AG09319 (cell line): ENCODE measurements at places on chromosomes 5 and 9.

GRCh38 chr9:131733541-131734061 is 6.3 kb downstream of the RAPGEF1 start:
- peak; percentile 82 for DNase-seq

DNA sequence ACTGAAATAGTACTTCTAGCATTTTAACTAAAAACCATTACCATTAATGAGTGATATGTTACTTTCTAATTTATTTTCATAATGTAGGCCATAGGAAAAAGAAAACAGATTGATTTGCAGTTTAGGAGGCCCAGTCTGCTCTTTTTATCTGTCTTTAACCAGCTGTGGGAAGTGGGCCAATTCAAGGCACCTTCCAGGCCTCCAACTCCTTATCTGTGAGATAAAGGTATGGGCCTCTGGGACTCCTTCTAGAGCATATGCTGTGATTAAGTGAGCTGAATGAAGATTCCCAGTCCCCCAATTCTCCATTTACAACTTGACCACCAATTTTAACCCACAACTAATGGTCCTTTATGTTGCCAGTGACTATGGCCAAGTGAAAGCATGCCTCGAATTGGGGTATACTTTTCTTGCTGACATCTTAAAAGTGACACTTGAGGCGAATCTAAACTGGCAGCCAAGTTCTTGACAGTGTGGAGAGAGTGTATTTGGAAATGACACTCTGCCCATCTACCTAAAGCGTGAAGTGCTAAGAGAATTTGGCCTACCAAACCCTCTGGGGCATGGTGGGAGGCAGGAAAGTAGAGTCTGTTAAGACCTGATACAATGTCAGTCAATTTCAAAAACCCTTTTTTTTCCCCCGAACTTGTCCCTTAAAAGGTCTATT is 88.3 kb downstream of the PIK3R1 start:
- DNase-seq: no peak

DNA sequence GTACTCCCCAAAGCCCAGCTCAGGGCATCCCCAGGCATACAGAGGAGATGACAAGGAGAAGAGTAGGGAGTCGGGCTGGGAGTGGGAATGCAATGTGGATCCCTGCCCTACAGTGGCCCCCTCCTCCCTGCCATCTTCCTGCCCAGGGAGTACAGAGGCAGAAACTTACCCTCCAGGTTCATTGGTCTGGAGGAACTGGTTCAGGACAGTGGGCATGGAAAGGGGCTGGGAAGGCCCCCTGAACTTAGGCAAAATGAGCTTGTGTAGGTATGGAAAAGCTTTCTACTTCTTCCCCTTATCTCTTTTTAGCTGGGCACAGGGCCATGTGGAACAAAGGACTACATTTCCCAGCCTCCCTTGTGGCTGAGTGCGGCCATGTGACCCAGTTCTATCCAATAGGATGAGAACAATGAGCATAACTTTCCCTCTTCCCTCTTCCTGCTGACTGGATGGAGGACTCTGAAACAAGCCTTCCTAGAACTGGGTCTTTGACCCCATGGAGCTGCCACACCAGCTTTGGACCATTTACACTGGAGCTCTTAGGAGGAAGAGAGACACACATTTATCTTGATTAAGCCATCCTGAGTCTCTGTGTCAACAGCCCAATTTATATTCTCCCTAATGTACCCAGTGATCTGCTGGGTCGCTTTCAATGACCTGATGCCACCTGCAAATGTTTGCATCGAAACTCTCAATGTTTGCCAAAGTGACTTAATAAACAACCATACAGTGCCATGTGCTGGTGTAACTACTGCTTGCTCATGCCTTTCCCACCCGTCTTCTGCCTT is 25.0 kb upstream of the HMCN2 start:
- DNase-seq: no peak

- DNase-seq: no peak
These were observed 246.4 kb downstream of the ACTL7B start for GRCh38 chr9:108609227-108609896.

DNA sequence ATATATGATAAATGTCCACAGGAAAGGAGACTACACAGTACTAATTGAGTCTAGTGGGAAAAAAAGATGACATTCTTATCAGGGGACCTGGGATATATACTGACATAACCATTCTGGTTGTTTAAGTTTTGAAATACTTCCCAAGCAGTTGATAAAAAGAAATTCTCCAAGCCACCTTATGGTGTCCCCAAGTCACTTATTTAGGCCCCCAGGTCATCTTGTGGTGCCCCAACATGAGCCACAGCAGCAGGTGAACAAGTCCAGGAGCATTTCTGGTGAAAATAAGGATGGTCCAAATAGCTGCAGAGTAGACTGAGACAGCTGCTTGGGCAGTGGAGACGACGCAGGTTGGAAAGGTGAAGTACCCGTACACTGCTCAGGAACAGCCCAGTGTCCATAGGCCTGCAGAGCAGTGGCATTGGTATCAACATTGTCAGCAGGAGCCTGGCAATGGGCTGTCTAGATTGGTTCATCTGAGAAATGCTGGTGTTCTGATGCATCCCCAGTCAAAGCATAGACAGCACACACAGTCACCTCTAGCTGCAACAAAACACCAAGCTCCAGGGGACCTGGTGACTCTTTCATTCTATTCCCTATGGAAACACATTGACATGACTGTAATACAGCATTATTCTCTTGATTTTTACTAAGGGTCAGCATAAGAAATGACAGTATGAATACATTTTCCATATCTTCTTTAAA is 430.6 kb downstream of the NR2F1-AS1 start:
- no peak for DNase-seq

DNA sequence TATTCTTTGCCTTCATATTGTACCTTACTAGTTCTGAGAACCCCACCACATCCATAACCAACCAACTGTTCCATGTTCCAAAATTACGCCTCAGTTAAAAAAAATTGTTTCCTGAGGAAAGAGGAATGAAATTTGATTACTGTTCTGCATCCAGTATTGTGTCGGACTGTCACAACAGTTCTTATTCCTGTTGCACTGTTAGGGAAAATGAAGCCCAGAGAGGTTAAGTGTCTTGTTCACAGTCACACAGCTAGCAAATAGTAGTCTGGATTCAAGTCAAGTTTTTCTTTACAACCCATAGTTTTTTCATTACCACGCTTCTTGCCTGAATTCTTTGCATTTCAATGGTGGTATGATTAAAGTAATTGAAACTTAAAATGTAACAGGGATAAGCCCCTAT is 4.4 kb downstream of the FSD1L start:
- no peak for DNase-seq

DNA sequence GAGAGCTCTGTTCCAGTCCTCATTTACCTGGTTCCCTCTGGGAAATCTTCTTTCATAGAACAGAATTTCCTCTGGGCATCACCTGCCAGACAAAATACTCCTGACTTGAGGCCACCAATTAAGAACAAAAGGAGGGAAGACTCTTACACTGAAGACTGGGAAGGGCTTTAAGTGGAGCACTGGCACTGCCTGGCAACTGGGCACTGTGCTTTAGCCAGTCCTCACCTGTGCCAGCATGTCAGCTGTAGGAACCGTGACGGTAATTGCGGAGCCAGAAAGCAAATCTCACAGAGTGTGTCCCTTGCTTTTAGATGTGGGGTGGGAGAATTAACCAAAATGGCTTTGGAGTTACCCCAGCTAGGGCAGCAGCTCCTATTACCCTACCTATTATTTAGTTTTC is 40.6 kb downstream of the FAM219A start:
- DNase-seq: no peak

- DNase-seq: no peak
These were observed 75.2 kb downstream of the PLPP1 start for GRCh38 chr5:55459572-55459971.

DNA sequence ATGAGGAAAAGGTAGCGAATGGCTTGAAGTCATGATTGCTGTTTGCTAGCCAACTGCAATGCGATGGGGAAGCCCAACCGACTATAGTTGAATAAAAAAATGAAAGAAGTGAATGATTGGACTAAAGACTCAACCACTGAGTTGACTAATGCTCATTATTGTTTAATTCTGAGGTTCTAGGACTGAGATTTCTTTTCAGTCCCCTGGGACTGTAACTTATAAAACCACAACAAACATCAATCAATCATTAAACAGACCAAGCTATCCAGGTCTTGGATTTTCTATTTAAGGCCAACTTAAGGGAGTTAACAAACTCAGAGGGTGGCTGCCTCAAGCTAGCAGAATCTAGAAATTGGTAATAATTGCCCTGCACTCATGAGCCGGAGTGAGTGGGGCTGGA is 154.2 kb downstream of the DOCK2 start:
- no peak for DNase-seq

GRCh38 chr5:142689081-142689480 is 3.2 kb upstream of the FGF1 start:
- DNase-seq: no peak

DNA sequence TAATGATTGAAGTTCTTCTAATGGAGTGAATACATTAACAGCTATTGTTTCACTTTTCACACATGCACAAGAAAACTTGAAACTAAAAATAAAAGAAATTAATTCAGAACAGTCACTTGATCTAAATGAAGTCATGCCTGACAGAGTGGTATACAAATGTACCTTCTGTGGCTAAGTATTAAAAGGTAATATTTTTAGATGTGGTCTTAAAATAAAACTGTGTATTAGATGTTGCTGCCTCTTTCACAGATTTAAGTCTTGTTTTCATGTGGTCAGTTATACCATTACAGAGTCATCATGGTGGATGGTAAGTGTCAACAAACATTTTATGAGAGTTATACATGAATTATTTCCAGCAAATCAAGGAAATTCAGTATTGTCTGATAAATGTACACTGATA is 47.0 kb downstream of the KIAA0825 start:
- no peak for DNase-seq

- no peak for DNase-seq
These were observed 96.7 kb upstream of the CHD1 start for GRCh38 chr5:99025298-99026045.

GRCh38 chr9:119003882-119004617 is 365.2 kb downstream of the BRINP1 start:
- no peak for DNase-seq

- no peak for DNase-seq
These were observed 920.4 kb upstream of the DMAC1 start for GRCh38 chr9:8719833-8720486.

DNA sequence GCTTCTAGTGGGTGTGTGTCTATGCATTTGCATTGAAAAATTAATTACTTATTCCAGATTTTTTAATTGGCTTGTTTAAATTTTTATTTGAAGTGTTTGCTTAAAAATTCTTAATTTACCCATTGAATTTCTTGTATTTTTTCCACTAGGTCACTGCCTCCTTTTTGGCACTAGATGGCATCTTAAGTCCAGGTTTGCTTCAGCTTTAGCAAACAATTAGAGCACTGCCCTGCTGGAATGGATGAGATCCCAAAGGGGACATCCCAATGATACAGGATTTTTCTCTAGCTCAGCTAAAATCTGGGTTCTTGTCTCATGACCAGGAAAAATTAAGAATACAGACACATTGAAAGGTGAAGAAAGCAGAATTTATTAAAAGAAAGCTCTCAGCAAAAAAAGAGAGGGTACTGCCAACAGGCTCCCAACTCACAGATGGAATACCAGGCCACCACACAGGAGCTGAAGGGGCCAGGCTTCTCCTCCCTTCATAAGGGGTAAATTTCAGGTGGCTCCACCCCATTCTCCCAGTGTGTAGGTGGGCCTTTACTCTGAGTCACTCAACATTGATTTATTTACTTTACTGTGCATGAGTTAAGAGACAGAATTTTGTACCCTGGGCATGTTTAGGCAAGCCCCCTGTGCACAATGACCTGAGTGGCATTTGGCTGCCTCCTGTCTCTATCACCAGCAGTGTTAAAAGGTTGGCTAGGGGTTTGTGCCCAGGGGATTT is 532.4 kb downstream of the ANXA1 start:
- DNase-seq: peak; percentile 32

DNA sequence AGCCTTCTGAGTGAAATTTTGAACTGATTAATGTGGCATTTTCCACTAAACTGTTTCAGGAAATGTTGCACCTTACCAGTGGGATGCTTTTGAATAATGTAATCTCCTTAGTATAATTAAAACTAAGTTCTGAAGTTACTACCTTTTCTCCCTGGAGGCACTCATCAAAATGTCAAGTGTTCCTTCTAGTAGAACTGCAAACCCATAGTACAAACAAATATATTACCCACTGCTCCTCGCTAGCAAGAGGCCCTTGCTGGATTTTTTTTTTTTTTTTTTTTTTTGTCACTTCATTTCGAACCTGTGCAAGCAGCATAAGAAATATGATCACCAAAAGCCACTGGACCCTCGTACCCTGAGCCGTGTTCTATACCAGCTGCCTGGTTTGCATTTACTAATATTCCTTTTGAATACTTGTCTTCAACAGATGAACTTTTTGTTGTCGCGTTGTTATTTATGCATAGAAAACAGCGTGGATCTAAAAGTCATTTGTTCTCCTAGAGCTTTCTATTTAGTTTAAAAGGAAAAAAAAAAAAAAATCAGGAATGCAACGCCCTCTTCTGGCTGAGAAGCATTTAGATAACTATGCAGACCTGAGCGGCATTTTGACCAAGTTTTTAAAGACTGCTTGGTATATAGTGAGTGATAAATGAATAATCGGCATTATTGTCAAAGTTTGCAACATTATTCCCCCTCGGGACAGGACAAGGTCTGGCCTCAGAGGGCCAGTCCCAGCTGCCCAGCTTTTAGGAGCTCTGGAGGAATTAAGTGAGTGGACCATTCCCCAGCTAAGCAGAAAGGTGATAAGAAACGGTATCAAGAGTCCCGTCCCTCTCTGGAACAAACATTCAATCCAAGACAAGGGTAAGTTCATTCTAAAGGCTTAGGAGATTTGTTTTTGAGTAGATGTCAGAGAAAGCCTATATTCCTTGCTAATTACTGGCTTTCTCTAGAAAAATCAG is 162.5 kb upstream of the KIF2A start:
- DNase-seq: no peak

DNA sequence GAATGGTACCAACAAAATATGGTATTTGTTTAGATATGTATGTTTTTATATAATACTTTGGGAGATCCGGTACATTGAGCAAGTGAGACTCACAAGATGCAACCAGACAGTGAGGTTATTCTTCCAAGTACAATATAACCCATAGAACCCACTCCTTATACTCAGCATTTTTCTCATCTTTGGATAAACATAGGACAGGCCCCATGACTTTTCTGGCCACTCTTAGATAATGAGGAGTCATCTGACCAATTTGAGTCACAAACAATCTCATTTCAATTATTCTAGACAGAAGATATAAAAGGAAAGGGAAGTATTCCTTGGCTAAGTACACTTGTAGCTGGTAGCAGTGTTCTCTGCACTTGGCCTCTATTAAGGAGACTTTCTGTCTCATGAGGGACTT is 150.2 kb downstream of the SGCD start:
- DNase-seq: no peak

DNA sequence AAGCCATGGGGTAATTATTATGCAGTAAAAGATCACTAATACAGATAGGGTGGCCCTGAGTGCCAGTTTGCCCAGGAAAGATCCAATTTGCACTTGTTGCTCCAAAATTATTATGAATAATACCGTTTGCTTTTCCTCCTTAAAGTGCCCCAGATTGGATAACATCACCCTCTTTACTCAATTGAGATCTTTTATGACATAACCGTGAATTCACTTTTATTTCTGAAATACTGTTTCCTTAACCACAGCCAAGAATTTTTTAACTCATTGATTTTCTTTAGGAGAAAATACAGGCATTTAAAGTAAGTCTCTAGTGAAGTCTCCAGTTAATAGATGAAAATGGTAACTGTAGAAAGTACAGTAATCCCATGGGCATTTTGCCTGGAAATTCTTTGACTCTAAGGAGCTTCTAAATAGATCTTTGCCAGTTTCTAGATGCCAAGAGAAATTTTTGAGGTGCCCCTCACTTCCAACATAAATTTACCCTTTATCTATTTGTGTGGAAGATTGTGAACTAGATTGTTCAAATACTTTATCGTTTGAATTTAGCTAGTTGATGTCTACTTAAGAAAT is 99.2 kb downstream of the UHRF2 start:
- no peak for DNase-seq
